ENCODE measurements at places on chromosomes 16 and 17.

GRCh38 chr17:46788796-46789195 is 29.7 kb downstream of the WNT3 start:
- DNase-seq = no peak

- no peak for DNase-seq
Observed at GRCh38 chr17:32443827-32444300, 446 bp upstream of the PSMD11 start.

DNA sequence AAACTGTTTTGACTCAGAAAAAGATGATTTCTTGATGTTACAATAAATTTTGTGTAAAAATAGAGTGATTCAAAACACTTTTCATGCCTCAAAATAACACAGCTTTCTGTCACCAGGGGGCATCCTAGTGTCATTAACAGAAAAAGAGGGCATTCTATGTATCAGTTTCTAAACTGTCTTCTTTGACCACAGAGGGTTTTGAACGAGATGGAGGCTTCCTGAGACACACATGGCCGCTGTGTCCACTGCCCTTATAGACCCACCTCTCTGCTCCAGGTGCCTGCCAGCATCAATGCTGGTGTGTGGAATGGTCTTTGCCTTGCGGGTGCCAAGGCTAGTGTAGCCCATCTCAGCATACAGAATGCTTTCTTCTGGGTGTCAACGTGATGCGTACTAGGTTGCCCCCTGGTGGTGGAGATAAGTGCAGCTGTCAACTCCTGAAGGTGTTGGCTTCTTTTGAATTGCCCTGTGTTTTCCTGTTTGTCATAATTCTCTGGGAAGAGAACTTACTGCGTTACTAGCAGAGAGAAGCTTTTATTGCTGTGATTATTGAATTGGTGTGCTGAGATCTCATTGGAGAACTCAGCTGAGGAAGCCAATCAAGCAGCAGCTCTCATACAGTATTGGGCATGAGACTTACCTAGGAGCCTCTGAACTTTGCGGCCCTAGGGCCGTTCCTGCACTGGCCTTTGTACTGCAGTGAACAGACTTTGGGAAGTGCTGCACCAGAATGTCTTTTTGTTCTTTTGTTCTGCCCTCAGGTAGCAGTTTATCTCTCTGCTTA is 38.6 kb downstream of the USP10 start:
- DNase-seq = peak; percentile 27

GRCh38 chr17:5869041-5869745 is 201.0 kb upstream of the WSCD1 start:
- DNase-seq = no peak

- no peak for DNase-seq
Observed at GRCh38 chr17:76394166-76394565, 9.8 kb downstream of the SPHK1 start.

DNA sequence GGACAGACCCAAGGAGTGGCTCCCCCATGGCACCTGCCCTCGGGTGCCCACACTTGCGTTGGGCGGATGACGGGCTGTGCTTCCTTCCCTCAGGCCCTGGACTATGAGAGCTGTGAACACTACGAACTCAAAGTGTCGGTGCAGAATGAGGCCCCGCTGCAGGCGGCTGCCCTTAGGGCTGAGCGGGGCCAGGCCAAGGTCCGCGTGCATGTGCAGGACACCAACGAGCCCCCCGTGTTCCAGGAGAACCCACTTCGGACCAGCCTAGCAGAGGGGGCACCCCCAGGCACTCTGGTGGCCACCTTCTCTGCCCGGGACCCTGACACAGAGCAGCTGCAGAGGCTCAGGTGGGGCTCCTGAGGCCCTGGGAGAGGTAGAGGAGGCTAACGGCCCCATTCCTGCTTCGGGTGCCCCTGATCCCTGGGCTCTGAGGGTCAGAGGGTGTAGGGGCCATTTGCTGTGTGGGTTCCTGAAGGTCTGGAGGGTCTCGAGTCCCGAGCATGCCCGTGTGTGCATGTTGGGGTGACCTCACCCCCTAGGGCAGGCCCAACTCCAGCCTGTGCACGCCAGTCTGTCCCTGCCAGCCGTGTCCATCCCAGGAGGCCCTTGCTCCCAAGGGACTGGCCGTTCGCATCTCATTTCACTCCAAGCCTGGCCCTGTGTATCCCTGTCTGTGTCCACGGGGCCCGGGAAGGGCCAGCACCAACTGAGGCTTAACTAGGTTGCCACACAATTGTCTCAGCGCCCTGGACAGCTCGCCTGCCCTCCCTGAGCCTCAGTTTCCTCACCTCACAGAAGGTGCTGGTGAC is 10.0 kb downstream of the SLC22A31 start:
- DNase-seq = no peak

- no peak for DNase-seq
Observed at GRCh38 chr16:67888331-67888730, 3.6 kb downstream of the NRN1L start.

GRCh38 chr17:55567240-55568214 is 56.3 kb upstream of the SMIM36 start:
- DNase-seq = no peak

DNA sequence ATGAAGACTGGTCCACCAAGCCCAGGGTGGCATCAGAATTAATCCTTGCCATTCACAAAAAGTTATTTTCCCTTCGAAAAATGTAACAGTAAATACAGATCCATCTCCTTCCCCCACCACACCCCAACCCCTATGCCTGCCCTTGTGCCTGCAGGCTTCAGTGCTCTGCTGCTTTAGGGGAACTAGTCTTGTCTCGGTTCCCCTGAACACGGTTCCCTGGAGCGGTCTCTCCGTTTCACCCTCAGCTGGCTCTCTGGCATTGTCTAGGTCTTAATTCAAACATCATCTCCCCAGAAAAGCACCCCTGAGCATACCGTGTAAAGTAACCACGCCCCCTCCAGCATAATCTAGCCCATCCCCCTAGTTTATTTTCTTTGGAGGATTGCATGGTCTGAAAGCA is 25.8 kb downstream of the EMP2 start:
- DNase-seq = no peak

GRCh38 chr17:17119533-17119932 is 77.3 kb downstream of the MPRIP start:
- no peak for DNase-seq

- no peak for DNase-seq
Observed at GRCh38 chr17:82149401-82150099, 51.5 kb upstream of the FASN start.

DNA sequence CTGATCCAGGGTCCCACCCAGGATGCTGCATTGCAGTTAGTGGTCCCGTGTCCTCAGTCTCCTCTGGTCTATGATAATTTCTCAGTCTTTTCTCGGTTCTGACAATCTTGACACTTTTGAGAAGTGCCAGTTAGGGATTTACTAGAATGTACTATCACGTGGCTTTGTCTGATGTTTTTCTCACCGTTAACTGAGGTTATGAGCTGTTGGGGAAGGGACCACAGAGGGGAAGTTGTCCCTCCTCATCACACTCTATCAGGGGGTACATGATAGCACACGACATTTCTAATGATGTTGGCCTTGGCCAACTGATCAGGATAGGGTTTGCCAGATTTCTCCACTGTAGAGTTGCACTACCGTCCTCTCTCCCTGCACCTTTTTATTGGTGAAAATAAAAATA is 250.9 kb upstream of the SDK2 start:
- no peak for DNase-seq

- DNase-seq = peak; percentile 2
Observed at GRCh38 chr16:426906-427249, 1.4 kb downstream of the RAB11FIP3 start.

GRCh38 chr16:15482068-15482747 is 47.8 kb downstream of the BMERB1 start:
- DNase-seq = no peak

- DNase-seq = no peak
Observed at GRCh38 chr16:85425074-85425662, 188.0 kb upstream of the GSE1 start.

DNA sequence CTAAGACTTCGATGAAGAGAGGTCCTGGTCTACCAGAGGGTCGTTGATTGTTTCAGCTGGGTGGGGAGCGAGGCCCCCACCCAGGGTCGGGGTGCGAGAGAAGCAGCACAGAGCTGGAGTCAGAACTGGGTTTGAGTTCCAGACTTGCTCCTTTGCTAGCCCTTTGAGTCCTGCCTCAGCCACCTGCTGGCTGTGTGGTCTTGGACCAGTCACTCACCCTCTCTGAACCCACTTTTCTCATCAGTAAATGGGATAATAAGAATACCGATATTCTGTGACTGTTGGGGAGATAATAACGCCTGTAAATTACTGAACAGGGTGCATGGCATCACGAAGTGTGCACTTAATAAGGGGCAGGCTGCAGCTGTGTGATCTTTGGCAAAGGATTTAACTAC is 427 bp upstream of the MMP28 start:
- DNase-seq = no peak

DNA sequence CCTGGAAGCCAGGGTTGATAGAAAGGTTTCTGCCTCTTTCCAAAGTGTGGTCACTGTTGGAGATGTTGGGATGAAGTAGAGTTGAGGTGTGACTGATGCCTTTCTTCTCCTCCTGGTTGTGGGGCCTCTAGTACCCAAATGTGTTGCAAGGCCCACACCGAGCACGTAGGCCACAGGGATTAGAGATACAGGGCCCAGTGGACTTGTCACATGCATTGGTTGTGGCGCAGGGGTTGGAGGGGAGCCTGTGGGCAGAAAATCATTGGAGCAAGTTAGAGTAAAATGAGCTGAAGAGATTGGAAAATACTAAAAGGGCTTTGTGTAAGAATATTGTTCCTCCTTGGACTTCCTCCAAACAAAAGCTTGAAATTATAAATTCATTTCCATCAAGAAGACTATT is 4.6 kb downstream of the KRT33A start:
- no peak for DNase-seq

DNA sequence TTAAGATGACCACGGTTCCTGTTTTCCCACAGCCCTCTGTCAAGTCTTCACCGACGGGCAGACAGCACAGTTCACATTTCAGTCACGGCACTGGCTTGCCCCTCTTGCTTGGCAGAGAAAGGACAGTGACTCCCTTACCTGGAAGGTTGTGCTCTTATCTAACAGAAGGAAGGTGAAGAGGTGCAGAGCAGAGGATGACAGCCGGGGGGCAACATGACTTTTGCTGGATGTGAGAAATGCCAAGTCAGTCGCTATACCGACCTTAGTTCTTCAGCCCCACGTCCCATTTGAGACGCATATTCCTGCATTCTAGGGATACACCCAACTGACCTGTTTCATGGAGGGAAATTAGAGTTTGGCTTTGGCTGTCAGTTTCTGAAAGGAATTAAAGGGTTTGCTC is 492.3 kb downstream of the NPIPA7 start:
- no peak for DNase-seq

DNA sequence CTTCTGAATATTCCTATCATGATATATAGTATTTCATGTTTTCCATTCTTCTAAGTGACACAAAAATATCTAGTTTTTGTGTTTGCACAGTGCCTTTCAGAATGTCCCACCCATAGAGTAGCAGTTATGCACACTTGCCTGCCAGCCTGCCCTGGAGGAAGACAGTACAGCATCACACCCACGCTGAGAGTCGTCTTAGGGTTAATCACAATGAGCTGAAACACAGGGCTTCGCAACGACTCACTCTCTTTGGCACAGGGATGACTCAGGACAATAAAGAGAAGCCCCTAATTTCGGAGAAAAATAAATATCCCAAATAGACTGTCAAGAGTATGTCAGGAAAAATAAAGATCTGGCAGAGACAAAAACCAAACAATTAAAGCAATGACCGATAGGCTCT is 11.6 kb upstream of the NDUFAB1 start:
- DNase-seq = no peak

DNA sequence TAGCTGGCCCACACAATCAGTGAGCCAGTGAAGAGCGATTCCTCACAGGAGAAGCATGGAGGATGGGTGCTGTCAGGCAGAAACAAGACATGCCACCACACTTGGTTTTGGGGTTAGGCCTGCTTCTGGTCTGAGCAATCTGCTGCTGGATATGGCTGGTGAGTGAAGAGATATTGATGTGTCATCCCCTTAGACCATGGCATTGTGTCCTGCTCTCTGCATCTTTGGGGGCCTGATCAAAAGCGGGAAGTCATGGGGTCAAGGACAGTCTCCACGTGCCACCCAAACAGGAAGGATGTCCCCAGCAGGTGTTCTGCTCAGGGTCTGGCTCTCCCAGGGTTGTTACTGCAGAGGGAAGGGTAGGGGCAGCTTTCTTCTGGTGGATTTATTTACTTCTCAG is 140.7 kb downstream of the PRKCB start:
- no peak for DNase-seq

DNA sequence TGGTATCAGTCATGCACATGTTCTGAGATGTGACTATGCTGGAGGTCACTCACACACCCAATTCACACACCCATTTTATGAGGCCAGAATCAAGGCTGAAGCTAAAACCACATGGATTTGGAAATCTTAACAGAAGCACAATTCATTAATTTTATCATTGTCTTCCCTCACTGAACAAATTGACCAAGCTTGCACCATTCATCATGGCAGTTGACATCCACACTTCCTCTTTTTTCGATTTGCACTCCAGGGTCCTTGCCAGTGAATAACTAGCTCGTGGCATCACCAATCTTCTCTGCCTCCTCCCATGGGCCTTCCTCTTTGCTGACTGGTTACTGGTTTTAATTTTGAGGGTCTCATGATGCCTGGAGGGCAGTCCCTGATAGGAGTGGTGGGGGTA is 123.0 kb upstream of the ASIC2 start:
- no peak for DNase-seq

GRCh38 chr16:273547-274421 is 2.0 kb downstream of the RGS11 start:
- no peak for DNase-seq

- no peak for DNase-seq
Observed at GRCh38 chr17:15453782-15454181, 13.6 kb downstream of the CDRT4 start.

DNA sequence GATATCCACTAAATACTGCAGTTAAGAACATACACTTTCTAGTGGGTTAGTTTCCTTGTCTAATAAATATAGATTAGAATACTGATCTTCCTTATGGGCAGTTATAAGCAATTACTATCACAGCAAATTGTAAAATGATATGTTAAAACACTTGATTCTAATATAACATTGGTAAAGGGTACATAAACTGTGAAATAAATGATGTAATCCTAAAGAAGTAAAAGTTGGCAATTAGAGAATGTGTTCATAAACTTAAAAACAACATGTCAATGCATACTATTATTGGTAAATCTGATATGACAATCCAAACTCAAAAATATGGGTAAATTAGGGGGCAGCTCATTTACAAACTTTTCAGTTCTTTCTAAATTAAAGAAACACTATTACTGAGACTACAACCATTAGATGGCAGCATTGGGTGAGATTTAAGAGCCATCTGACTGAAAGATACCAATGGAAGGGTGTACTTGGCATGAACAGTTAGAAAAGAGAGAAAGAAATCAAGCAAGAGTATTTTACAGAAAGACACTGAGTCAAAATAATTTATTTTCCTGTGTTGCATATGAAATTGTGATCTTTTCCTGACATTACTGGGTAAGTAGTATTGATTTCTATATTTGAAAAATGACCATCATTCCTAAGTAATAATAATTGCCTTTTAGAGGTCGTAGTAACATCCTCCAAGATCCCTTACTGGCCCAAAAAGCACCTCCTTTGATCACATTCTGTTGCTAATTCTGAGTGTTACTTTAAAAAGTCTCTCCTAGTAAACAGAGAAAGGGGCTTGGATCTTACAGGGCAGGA is 119.6 kb downstream of the SPAG9 start:
- DNase-seq = peak; percentile 33
